MG63 (cell line): ENCODE measurements at places on chromosomes 11 and 22. TPM values are rescaled to one million over a fixed set of nuclear protein-coding genes. Genes with fewer than 3 reads are reported as not detected.

DNA sequence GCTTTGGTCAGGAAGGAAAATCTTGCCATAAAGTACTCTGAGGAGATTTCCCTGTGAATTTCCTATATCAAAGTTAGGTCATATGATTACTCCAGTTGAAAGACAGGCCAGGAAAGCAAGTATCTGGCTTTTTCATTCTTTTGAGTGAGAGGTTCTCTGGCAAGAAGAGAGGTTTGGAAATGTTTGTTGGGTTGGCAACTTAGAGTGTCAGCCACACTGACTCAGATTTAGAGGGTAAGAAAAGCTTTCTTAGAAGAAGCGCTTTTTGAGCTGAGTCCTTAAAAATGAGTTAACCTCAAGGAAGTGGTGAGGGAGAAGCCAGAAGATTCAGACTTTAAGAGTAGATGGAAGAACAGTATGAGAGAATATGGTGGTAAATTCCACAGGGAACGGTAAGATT is 86.1 kb upstream of the BDNF start:
- peak; percentile 3 for DNase-seq

DNA sequence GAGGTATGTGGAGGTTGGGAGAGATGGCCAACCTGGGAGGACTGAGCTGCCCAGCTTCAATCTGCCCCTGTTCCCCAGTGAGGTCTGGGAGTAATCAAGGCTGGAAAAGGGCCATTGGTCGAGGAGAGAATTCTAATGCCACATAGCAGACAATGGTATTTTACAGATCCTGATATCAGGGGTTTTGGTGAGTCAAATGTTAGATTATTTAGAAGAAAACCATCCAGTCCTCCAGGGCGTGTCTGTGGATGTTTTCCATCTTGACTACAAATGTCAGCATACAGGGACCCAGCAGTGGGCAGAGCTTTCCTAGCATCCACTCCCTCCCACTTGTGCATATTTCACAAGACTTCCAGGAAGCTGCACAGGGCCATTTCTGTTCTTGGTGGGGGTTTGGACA is 107.9 kb downstream of the SCN3B start:
- DNase-seq, result no peak

GRCh38 chr22:43404673-43405385 is 7.0 kb upstream of the MPPED1 start:
- no peak for DNase-seq

DNA sequence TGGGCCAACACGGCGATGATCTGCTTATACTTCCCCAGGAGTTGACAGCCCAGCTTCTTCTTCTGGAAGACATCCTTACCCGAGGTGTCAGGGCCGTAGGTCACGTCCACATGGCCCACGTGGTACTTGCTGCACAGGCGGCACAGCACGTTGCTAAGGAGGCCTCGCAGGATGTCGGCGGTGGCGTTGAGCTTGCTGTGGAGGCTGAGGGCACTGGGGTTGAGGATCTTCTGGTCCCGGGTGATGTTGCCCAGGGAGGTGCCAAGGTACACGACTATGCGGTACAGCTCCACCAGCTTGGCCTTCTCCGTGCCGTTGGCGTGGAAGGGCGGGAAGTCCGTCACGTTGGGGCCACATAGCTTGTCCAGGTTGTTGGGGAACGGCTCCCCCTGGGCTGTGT is 2.9 kb downstream of the LIF start:
- DNase-seq, result no peak

GRCh38 chr11:62000539-62001446 is 33.4 kb upstream of the FTH1 start:
- no peak for DNase-seq

DNA sequence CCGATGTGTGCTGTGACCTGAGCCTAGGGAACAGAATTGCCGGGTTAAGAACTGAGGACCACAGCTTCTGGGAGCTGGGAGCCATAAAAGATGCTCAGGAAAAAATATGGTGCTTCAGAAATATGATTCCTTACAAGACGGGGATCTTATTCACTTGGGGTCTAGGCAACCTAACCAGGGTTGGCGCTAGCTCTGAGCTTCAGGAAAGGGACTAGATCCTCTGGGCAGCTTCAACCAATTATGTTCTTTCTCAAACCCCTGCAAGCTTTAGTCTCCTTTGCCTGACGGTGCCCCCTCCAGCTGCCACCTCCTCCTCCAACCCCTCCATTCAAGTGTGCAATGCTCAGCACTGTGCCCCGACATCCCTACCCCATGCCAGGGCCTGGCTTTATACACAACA is 634.1 kb upstream of the CADM1 start:
- no peak for DNase-seq

- DNase-seq, result no peak
Observed at GRCh38 chr11:122665861-122666260, 10.3 kb downstream of the UBASH3B start.

The C11orf91 gene
- total RNA-seq, result not detected in 2 replicates

DNA sequence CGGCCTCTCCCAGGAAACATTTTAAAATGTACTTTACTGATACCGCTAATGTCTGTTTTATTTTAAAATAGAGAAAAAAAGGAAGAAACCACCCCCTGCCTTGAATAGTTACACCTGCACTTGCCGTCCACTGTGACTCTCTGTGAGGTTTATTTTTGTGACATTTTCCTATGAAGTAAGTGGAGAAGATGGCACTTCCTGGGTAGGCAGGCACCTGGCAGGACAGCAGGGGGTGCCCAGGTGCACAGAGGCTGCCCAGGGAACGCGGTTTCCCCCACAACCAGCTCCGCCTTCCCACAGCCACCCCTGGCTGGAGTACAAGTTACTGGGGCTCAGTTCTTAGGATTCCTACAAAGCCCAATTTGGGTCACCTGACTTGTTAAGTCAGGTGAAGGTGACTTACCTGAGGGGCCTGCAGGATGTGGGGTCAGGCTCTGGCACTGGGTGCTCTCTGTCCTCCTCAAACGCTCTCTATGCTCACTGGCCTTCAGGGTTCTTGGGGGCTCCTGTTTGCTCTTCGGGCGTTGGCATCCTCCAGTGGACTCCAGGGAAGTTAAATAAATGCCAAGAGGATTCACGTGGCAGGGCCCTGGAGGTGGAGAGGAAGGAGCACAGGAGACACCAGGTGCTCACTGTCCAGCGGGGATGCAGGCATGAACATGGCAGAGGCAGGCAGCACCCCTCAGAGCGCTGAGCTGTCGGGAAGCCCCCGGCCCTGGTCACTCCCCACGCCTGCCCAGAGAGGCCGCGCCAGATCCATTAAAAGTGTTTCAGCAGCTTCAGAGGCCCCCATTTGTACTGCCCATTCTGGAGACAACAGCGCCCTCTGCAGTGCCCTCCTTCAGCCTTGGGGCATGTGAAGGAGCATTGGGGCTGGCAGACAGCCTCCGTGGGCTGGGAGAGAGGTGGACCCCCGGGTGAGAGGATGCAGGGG is 1021.2 kb downstream of the TBC1D22A start:
- no peak for DNase-seq

The FAM180B gene
- total RNA-seq, result not detected in 2 replicates
